Stimulated activated CD8-positive, alpha-beta memory T cell treated with anti-CD3 and anti-CD28 coated beads, Interleukin-4, amount 100 ng/mL, for 48 hours (primary cell): ENCODE measurements at places on chromosomes 2 and 18.

DNA sequence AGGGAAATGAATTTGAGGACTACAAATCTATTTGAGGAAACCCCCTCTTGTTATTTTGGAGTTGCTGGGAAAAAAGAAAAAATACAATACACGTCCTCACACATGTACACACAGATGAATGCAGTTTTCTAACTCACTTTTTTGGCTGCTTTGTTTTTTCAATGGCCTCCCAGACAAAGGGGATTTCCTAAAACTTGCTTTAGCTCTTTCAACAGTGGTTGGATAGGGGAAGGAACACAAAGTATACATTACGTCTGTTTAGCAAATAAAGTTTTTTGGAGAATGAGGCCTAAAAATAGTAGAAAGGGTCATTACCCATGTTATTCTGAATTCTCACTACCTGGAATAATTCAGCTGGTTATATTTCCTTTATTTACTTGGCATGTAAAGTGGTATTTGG lies 125.3 kb upstream of the ITGB6 start:
- no peak for DNase-seq

DNA sequence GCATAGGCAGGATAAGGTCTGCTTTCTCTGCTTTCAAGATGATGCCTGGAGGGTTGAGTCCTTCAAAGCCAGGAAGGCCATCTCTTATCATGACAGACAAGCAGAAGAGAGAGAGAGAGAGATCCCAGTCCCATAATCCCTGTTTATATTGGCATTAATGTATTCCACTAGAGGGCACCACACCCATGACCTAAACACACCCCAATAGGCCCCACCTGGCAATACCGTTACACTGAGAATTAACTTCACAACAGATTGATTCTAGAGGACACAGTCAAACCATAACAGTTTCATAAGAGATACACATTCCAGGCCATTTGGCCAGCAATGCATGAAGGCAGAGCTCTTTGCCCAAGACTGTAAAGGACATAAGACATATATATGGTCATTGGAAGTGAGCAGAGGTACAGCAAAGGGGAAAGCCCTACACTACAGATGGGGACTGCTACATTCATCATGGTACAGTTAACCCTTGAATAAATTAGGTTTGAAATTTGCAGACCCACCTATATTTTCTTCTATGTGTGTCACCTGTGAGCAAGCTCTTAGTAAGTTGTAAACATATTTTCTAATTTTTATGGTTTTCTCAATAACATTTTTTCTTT lies 1516.1 kb downstream of the RPIA start:
- no peak for DNase-seq

- DNase-seq, result no peak
Observed at GRCh38 chr18:12121175-12122042, 27.8 kb downstream of the ANKRD62 start.

- DNase-seq, result no peak
Observed at GRCh38 chr2:69505710-69506109, 68.5 kb upstream of the NFU1 start.

DNA sequence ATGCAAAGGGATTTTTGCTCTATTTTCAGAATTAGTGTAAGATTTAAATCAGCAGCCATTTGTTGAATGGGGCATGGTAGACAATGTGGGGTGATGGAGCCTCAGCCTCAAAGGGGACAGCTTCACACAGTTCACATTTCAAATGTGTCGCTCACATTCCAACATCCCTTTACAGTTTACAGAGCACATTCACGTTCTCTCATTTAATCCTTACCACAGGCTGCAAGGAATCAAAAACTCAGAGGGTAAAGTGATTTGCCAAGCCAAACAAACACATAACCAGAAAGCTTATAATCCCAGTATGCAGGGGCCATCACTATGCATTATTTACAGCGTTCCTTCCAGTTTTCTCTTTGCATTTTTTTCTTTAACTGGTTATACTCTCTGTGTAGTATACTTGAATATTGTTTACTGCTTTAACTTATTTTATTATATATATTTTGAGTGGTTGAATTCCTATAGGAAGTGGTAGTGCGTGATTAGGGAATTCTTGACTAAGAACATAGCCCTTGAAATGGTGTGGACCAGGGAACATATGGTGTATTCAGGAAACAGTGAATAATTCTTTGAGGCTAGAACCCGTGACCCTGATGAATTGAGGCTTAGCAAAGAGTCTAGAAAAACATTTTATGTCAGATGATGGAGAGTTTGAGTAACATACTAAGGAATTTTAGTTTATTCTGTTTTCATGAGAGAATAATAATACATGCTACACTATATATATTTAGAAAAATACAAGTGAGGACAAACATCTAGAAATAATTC lies 18.1 kb upstream of the TAF1B start:
- DNase-seq, result no peak

DNA sequence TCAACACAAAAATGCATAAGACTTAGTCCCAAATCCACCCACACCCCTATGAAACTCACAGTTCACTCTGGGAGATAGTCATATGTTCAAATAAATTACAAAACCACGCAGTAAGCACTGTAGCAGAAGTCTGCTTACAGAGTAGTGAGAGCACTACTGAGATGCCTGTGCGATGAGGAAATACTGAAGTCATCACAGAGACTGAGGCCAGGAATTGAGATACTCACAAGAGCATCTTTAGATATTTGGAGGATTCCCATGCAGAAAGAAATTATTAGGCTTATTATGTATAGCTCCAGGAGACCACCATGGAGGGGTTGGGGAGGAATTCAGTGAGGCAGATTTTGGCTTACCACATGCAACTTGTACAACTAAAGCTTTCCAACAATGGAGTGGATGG lies 82.3 kb downstream of the ANTXR1 start:
- no peak for DNase-seq

GRCh38 chr2:184197413-184197812 lies 400.9 kb upstream of the ZNF804A start:
- no peak for DNase-seq

GRCh38 chr2:190722835-190723234 lies 74.0 kb downstream of the NAB1 start:
- no peak for DNase-seq

- DNase-seq, result no peak
Observed at GRCh38 chr2:171217330-171217729, 56.6 kb upstream of the TLK1 start.

- no peak for DNase-seq
Observed at GRCh38 chr2:78992807-78993517, 32.5 kb upstream of the REG3G start.

GRCh38 chr2:25044990-25045389 lies 3.1 kb downstream of the EFR3B start:
- DNase-seq, result peak; percentile 53

GRCh38 chr2:150485114-150485870 lies 2.2 kb downstream of the RND3 start:
- DNase-seq, result peak; percentile 25

DNA sequence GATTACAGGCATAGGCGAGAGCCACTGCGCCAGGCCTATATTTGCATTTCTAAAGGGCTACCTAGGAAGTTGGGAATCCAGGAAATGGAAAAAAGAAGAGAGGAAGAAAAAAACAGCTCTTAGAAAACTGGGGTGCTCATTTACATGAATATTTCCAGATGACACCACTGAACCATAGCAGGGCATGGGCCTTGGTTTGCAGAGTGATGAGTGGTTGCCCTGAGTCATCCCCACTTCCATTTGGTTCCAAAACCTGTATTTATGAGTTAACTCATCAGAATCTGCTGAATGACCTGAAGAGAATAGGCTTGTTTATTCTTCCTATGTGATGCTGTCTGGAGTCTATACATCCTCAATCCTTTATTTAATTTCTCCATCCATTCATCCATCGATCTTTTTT lies 36.2 kb downstream of the EHD3 start:
- DNase-seq, result no peak

DNA sequence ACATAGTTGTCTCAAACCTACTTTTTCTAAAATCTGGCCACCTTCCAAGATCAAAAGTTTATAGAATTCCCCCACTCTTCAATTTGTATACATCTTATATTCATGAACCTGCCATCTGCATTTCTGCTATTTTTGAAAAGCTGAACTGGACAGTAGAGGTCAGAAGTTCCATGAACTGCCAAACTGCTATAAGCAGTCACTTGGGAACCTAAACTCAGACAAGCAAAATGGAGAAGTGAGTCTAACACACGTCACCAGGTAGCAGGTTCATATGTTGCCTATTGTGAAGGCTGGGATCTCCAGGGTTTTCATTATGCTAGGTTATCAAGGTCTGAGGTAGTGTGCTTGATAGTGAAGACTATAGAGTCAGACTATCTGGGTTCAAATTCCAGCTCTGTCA lies 2.0 kb upstream of the MYO1B start:
- no peak for DNase-seq

GRCh38 chr2:105866216-105867185 lies 121.8 kb downstream of the NCK2 start:
- DNase-seq, result no peak

DNA sequence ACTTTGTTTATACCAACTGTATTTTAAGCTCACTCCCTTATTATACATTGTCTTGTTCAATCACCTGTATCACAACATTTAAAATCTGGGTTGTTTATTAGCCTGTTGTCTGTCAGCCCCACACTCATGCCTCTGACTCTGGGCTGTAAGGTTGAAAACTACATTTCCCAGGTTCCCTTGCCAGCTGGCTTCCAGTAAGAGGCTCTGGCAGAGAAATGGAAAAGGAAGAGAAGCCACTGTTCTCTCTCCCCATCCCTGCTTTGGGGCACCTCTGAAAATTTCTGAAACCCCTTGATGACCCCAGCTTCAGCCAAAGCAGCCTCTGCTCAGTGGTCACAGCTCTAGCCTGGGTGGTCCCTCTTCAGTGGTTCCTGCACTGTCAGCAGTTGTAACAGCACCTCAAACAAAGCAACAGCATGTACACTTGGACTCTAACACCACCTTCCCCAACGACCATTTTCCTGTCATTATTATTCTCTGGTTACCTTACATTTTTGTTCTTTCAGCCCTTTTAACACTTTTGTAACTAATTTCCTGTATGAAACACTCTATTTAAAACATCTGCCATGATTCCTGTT lies 108.9 kb upstream of the LGALSL start:
- no peak for DNase-seq

DNA sequence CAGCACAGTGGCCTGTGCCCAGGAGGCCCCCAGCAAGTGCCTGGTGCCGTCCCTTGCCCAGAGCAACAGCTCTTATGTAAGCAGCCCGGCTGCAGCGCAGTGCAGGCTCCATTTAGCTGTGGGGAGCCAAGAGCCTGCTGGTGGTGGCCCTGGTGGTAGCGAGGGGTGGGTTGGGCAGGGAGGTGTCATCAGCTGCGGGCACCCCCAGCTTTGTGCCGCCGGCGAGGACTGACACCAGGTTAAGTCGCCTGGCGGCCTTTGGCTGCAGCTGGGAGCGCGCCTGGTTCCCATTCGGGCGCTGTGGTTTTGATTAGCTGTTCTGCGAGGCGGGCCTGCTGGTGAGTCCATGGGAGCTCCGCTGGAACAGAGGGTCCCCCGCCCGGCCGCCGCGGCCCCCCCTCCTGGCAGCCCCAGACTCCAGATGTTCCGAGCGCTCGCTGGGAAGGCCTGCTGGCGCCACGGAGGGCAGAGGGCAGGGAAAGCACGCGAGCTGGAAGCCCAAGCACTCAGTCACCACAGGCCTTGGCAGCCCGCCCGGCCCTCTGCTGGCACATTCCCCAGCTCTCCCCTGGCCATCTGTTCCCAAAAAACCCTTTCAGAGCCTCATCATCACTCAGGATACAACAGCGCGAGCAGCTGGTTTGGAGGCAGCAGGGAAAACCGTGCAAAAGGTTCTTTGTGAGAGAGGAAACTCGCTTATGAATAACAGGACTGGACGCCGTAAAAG lies 18.4 kb downstream of the ATOH8 start:
- DNase-seq, result no peak

DNA sequence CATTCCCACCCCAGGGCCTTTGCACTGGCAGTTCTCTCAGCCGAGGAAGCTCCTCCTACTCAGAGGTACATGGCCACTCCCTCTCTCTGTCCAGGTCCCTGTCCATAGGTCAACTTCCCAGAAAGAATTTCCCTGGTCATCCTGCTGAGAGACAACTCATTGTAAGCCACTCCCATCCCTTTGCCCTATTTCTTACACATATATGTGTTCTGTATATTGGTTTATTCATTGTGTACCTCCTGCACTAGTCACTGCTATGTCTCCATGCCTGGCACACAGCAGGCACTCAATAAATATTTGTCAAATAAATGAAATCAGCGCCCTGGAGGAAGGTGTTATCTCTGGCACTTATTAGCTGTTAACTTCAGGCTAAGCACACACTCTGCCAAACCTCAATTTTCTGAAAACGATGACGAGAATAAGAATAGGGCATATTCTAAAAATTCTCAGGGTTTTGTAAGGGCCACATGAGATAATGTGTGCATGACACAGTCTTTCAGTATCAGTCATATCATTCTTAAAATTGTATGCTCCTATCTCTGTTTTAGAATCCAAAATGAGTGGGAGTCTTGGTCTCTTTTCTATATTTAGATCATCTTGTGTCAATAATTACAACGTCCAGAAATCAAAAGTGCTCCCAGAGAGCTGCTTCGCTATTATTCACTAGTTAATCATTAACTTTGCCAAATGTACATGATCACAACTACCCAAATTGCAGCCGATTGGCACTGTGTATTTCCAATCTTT lies 198.0 kb downstream of the ALK start:
- no peak for DNase-seq

GRCh38 chr2:40935349-40935748 lies 483.5 kb upstream of the SLC8A1 start:
- DNase-seq, result no peak

GRCh38 chr18:48486754-48487153 lies 52.1 kb upstream of the CTIF start:
- DNase-seq, result no peak
